ENCODE measurements at places on chromosomes 6 and 20.

- DNase-seq, result no peak
Observed at GRCh38 chr20:59632541-59633113, 28.3 kb downstream of the PHACTR3 start.

DNA sequence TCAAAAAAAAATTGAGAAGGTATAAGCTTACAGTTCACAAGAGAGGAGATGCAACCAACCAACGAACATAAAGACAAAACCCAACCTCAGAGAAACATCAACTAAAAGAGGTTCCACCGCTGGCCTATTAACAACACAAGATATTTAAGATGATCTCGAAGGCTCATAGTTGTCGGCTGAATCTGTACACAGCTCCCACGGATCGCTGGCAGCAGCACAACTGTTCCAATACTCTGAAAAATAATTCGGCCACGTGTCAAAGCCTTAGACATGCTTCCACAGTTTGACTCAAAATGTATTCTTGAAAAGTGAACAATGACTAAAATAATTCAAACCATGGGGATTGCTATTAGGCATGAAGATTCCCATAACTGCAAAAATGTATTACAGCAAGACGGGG, 13.7 kb downstream of the EXOC2 start:
- no peak for DNase-seq

DNA sequence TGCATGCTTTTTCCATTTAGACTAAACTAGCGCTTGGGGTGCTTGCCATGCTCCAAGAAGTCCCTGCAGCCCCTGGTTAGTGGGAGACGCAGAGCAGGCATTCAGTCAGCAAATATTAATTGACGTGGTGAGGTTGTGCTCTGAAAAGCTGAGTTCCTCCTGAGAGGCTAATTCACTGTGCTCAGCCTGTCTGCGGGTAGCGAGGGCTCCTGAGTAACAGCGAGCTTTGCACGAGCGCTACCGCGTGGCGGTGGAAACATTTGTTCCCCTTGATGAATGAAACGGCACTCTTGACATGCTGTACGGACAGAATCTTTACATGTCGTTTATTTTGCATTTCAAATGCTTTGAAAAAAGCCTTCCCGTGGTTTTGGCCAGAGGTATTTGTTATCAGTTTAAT, 170.6 kb upstream of the AGPAT4 start:
- peak; percentile 81 for DNase-seq

- DNase-seq, result no peak
Observed at GRCh38 chr6:140784573-140784972, 1348.2 kb upstream of the GJE1 start.

DNA sequence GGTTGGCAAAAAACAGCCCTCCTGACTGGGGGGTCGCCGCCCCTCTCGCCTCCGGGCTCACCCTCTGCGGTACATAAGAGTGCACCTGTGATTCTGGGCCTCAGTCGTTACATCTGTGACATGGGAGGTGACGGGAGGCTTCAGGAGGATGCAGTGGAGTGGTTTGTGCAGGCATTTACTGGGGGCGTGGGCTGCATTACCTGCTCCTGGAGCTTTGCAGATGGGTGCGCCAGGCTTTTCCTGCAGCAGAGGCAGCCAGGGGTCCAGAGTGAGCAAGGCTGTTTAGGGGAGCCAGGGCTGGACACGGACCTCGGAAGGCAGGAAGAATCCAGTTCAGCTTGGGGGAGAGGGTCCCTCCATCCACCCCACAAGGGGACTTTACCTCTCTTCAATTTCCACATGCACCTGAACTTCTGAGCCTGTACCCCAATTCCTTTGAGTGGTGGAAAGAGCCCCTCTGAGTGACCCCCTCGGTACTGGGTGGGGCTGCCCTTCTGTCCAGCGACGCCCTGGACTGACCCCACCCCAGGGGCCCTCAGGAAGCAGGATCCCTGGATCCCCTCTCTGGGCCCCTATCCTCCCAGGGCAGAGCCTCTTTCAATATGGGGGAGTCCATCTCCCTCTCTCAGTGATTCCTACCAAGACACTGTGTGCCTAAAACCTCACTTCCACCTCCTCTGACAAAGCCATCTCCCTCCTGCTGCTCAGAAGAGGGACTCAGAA, 134.0 kb downstream of the TAF4 start:
- no peak for DNase-seq

GRCh38 chr20:4835244-4836177, 113.8 kb downstream of the PRND start:
- DNase-seq, result no peak

DNA sequence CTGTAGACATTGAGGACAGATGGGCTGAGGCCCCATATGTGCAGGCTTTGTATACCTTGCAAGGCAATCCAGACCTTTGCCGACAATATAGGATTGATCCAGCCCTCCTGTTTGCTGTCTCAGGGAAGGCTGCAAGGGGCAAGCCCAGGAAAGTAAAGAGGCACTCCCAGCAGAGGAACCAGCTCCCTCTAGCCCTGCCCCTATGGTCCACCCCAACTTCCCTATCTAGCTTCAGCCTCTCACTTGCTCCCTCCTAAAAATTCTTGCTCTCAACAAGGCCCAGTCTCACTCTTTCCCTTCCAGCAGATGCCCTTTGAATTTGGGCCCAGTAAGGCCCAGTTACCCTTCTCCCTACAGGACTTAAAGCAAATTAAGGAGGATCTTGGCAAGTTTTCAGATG, 92.6 kb downstream of the JARID2 start:
- DNase-seq, result peak; percentile 38

DNA sequence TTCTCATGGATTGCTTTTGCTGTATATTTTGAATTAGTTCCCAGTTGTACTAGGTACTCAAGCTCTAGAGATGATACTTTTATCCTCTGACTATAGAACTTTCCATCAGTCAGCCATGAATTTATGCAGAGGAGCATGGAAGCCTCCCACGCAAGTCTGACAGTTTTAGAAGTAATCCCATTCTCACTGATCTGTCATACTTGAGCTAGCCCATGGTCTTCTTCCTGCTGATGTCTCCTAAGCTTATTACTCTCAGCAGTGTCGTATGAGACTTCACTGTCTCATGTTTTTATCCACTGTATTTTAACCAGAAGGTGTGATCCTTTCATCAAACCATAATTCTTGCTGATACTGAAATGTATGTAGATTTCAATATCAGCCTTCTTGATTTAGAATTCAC, 715.2 kb upstream of the MARCKS start:
- no peak for DNase-seq

- DNase-seq, result no peak
Observed at GRCh38 chr6:82113231-82113630, 134.3 kb downstream of the IBTK start.

GRCh38 chr6:14477559-14477958, 360.0 kb downstream of the CD83 start:
- DNase-seq, result no peak

- no peak for DNase-seq
Observed at GRCh38 chr6:135256866-135257265, 75.8 kb downstream of the MYB start.

- no peak for DNase-seq
Observed at GRCh38 chr6:146697921-146698320, 99.1 kb downstream of the ADGB start.

GRCh38 chr6:23394681-23395080, 731.3 kb upstream of the NRSN1 start:
- DNase-seq, result no peak

DNA sequence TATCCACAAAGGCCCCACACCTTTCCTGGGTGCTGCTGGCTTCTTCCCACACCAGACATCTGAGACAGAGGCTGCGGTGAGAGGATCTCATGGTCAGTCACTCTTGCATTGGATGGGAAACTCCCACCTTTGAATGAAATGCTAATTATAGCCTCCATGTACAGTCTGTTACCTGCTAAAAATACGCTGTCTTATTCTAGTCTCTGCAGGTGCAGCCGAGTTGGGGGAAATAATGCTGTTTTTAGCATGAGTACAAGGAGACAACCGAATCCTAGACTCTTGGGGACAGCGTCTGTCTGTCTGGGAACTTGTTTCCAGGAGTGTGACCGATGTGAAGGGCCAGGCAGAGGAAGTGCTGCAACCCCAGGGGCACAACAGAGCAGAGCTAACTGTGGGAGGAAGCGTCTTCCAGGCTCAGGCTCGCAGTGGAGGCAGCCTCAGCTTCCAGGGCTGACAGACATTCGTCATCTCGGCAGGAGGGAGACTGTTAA, 286.2 kb downstream of the PREX1 start:
- DNase-seq, result no peak

GRCh38 chr20:42274986-42275385, 656.8 kb upstream of the CHD6 start:
- DNase-seq, result peak; percentile 94

GRCh38 chr20:16505894-16506293, 67.4 kb downstream of the KIF16B start:
- DNase-seq, result no peak

- DNase-seq, result no peak
Observed at GRCh38 chr6:41724586-41725501, 10.6 kb downstream of the TFEB start.

GRCh38 chr20:44637522-44638372, 13.8 kb downstream of the ADA start:
- DNase-seq, result no peak

DNA sequence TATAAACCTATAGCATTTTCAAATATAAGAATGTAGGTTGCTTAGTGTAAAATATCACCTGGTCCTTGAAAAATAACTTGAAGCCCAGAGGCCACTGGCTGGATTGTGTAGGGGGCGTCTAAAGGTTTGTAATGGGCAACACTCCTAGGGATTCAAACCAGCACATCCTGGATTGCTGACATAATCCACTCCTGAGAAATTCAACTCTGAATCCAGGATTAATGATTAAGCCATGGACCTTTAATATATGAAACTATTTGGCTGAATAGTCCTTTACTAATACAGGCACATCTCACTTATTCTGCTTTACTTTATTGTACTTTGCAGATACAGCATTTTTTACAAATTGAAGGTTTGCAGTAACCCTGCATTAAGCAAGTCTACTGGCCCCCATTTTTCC, 160.8 kb downstream of the UBE3D start:
- no peak for DNase-seq

DNA sequence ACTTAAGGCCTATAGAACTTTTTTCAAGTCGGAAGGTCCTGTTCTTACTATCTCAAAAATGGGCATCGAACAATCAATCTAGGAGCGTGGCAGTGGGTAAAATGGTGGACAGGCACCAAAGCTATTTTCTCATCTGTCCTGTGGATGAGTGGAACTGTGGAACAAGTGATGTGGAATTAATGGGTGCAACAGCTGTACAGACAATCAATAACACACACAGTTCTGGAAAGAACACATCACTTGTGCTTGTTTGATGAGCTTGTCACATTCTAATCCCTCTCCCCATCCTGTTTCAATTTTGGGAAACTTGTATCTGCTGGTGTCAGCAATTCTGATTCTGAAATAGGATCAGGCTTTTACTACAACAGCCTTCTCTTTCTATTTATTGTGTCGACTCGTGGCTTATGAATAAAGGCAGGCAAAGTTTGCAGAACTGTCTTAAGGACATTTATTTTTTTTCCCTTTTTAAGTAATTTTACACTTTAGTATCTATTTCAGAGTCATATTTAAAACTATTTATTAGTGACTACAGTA, 11.5 kb downstream of the RBM24 start:
- no peak for DNase-seq

- DNase-seq, result peak; percentile 34
Observed at GRCh38 chr6:15343490-15344191, 97.8 kb downstream of the JARID2 start.

DNA sequence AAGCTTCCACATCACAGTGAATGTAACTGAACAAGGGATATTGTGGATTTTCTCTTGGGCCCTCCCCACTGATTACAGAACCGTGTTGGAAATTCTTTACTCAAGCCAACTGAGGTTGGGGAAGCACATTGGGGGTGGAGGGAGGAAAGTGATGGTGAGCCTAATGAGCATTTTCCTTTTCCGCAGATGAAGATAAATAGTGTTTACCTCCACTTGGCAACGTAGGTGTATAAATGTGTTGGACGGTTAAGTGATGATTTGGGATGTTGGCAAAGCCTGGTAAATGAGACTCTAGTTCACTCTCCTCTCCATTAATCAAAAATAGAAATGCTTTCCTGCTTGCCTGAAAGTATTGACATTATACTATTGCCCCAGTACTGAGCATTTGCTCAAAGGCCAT, 27.1 kb upstream of the NRN1 start:
- DNase-seq, result no peak

DNA sequence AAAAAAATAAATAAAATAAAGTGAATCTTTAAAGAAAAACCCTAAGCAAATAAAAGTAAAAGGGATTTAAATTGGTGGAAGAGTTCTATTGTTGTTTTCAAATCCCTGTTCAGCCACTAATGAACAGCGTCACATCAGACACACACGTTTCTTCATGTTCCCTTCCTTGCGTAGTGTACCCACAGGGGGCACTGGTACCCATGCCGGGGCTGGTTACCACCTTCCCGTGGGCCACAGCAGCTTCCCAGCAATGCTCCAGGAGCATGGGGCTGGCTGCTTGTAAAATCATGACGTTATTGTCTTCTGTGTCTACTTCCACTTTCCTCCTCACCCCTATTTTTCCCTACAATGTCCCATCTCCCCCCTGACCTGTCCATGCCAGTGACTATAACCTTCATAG, 988.7 kb downstream of the KIF16B start:
- DNase-seq, result peak; percentile 41

GRCh38 chr6:98641949-98642719, 192.2 kb upstream of the POU3F2 start:
- peak; percentile 5 for DNase-seq

DNA sequence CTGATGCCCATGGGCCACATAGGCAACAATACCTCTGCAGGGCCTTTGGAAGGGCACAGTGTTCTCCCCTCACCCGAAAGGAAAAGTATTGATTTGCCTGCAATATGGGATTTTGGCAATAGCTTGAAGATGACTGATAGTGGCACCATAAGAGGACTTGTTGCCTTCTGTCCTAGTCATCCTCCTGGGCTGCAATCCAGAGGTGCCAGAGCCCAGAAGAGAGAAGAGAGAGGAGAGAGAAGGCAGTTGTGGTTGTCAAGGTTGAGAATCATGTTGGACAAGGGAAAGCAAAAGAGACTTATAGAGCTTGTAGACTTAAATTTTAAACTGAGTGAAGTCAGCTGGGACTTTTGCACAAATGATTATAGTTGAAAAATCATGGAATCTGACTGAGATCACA, 14.6 kb downstream of the HDGFL1 start:
- no peak for DNase-seq

GRCh38 chr6:49790341-49790740, 3.3 kb upstream of the PGK2 start:
- DNase-seq, result no peak

GRCh38 chr6:105492706-105493673, 90.1 kb upstream of the PREP start:
- DNase-seq, result no peak

DNA sequence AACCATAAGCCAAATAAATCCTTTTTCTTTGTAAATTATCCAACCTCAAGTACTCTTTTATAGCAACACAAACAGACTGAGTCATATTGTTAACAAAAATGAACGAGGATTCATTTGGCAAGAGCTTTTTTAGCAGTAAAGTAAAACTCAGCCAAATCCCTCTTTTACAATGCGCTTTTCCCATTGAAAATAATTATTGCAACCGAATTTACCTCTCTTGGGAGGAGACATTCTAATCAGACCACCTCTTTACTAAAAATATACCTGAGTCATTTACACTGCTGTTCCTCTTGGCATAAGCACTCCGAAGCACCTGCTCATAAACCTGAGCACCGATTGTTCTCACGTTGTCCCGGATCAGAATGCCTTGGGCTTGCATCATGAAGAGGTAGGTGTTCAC, 57.4 kb downstream of the B4GALT5 start:
- DNase-seq, result no peak

Measured in NCI-H524 (cell line).